Glomerular endothelial cell (primary cell): ENCODE measurements at places on chromosomes 6 and 20. TPM values are rescaled to one million over a fixed set of nuclear protein-coding genes. Genes with fewer than 3 reads are reported as not detected.

GRCh38 chr6:159440911-159441703 lies 251.9 kb downstream of the SOD2 start:
- DNase-seq = no peak

- DNase-seq = no peak
Observed at GRCh38 chr20:58612121-58612691, 38.9 kb upstream of the STX16 start.

DNA sequence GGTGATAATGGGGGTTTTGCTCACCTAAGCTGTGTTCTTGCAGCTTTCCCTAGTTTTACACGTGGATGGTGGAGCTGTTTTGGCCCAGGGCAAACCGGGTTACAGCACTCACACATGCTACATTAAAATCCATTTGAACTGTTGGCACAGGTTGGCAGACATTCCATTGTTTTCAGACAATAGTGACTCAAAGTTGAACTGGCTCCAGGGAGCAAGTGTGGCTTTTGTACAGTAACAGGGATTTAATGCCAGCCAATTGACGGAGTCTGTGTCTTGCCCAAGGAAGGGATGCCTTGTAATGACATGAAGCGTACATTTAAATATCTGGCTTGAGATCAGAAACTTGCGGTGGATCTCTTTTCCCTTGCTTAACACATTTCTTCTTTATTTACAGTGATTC lies 183.1 kb downstream of the DTNBP1 start:
- DNase-seq = no peak

GRCh38 chr6:97501853-97502252 lies 218.8 kb upstream of the MMS22L start:
- no peak for DNase-seq

DNA sequence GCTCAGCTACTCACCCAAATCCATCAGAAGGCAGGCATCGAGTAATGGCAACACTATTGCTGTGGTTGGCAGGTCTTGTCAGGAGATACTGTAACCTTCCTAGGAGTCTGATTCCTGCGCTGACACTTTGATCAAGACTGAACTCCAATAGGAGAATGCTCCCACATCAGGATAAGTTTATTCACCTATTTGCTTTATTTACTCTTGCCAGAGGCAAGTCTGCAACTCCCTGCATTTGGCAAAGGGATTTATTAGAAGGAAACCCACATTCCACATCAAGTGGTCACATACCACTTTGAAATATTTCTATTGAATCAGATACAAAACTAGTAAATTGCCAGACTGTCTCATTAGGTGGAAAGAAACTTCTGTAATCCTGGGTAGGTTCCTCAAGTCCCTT lies 43.5 kb downstream of the ZFAND3 start:
- DNase-seq = no peak

- no peak for DNase-seq
Observed at GRCh38 chr6:674956-675355, 18.0 kb downstream of the EXOC2 start.

The CST5 gene
- total RNA-seq = not detected in 2 replicates

The LY86 gene
- not detected in 2 replicates for total RNA-seq

The MMP24 gene
- 0.88 and 6.5 TPM in 2 replicates for total RNA-seq

The SNAP25 gene
- total RNA-seq = 0.34 and 1.9 TPM in 2 replicates

The MATN4 gene
- not detected in 2 replicates for total RNA-seq

The SAMD3 gene
- total RNA-seq = 0.41 and 1.1 TPM in 2 replicates
